ENCODE measurements at places on chromosomes 4 and X.

DNA sequence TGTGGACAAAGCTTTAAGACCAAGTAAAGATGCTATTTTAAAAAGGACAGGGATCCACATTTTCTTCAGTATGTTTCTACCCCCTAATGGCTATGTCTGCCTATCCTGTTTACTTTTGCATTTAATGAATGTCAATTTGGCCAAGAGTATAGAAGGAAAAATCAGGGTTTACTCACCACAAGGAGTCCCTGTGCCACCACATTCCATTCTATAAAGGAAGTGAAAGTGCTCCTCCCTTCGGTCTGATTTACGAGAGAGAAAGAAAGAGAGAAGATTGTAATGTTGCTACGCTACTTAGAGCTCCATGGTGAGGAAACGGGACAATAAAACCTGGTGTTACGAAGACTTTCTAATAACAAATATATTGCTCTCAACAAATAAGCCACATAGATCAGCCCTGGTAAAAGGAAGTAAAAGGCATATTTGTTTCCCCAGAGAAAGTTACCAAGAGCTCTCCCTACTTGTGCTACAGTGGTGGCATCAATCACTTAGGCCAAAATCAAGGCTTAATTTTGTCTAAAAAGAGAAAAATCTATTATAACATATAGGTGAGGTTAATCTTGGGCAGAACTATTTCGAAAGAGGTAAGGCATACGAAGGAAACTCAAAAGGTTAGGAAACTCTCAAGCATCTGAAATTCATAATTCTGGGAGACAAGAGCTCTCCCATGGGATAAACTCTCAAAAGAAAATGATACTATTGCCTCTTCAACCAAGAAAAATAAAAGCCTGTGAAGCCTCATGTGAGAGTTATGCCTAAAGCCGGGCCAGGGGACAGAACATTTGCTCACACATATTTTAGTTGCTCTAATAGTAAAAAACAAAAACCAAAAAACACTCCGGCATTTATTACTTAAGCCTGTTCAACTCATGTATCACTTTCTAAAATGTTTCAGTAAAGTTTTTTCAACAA lies 29.5 kb downstream of the TAPT1 start:
- DNase-seq, result peak; percentile 35

GRCh38 chr4:48270951-48271473 lies 1.4 kb upstream of the TEC start:
- DNase-seq, result no peak

DNA sequence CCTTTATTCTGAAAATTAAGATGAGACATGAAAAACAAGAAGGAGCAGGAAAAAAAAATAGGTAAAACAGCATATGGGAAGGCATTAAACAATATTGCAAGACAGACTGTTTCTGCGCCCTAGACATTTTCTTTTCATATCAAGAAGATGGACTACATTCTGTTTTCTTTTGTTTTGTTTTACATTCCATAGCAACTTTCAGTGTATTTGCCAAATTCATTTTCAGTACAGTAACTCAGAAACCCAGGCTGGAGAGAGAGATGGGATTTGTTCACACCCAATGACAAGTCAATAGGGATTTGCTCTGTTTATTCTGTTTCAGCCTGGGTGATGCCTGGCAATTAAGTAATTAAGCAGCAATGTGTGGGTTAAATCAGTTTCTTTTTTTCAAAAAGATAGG lies 892.8 kb upstream of the DIAPH2 start:
- DNase-seq, result no peak

DNA sequence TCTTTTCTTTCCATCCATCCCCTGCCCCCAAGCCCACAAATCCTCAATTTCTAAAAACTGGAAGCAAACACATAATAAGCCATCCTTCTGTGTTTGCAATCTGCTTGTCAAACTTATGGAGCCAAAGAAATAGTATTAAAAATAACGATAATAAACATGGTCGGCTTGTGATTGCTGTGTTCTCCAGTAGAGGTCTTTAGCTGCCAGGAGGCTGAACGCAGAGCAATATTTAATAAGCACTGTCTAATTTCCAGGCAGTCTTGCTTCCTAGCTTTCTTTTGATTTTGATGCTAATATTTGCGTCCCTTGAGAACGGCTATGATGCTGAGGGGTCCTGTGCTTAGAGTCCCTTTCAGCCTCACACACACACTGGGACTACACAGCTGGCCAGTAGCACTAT lies 3.2 kb upstream of the HELT start:
- no peak for DNase-seq

DNA sequence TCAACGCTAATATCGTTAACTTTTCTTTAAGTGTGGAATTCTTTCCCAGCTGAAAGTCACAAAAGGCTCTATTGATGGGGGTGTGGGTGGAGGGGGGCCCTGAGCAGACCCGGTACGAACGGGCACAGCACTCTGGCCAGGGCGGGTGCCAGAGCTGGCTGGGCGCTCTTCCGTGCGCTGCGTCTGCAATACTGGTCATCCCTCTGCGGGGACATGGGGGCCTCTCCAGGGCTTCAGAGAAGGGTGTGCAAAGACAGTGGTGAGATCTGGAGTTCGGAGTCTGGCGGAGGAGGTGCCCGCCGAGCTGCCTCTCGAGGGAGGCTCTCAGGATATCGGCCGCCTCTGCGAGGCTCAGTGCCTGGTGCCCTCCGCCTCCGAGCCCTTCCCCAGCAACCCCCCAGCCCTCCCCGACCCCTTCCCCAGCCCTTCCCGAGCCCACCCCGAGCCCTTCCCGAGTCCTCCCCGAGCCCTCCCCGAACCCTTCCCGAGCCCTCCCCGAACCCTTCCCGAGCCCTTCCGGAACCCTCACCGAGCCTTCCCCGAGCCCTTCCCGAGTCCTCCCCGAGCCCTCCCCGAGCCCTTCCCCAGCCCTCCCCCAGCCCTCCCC lies 34.3 kb downstream of the FGFRL1 start:
- DNase-seq, result no peak

DNA sequence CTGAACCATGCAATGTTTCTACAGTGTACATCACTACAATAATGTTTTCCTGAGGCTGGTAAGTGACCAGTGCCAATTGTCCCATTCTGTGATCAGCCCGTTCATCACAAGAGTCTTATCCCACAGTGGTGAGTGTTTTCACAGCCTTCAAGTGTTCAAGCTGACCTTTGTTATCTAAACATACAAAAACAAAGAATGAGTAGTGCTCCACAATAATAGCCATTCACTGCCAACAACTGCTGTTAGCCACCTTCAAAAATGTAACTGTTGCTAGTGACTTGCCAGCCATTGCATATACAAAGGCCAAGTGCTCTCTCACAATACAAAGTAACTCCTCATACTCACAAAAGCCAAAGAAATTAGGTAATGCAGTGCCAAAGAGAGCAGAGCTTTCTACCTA lies 1084.1 kb downstream of the FAM133A start:
- no peak for DNase-seq

DNA sequence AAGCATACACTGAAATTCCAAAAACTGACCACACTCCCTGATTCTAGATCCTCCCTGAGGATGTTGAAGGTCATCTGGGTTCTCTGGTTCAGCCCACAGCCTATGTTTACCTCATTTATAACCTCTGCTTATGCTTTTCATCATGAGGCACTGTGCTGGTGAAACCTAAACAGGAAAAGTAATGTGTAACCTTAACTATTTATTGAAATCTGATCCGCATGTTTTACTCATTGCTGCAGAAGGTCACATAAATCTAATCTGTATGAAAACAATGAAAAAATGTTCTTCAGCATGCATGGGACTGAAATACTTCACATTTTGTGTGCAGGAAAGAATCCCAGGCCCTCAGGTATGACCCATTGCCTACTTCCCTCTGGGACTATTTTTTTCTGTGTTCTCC lies 30.3 kb downstream of the UCHL1 start:
- DNase-seq, result peak; percentile 67

DNA sequence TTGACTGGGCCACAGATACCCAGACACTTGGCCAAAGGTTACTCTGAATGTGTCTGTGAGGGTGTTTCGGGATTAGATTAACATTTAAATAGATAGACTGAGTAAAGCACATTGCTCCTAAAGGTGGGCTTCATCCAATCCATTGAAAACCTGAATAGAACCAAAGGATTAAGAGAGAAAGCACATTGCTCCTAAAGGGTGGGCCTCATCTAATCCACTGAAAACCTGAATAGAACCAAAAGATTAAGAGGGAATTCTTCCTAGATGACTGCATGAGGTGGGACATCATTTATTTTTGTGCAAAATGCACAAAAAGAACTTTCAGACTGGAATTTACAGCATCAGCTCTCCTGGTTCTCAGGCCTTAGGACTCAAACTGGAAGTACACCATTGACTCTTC lies 351.2 kb upstream of the PCDH10 start:
- DNase-seq, result no peak

DNA sequence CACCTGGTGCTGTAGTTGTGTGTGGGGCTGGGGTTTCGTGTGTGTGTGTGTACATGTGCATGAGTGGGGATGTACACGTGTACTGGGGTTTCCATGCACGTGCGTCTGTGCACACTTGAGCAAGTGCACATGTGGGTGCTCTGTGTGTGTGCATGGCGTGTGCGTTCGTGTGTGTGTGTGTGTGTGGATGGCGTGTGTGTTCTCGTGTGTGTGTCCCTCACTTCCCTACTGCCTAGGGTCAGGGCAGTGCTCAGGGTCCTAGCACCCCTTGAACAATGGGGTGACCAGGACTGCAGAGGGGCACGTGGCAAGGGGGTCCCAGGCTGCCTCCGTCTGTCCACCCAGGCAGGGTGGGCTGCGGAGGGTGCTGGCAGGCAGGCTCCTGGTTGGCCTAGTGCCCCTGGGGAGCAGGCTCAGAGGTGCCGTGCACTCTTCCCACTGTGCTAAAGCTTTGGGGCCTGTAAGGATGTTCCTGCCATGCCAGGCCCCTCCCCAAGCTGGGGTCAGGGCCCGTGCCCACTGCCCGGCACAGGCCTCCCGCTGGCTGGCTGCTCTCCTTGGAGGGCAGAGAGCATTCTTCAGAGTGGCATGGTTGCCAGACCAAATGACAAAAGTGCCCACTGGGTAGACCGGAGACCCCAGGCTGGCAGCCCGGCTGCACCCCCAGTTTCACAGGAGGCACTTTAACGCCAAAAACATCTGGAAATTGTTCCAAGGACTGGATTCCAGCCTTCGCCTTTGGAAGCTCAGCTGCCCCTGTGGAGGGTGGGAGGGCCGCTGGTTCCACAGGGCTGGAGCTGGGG lies 29.1 kb downstream of the FGFRL1 start:
- no peak for DNase-seq

DNA sequence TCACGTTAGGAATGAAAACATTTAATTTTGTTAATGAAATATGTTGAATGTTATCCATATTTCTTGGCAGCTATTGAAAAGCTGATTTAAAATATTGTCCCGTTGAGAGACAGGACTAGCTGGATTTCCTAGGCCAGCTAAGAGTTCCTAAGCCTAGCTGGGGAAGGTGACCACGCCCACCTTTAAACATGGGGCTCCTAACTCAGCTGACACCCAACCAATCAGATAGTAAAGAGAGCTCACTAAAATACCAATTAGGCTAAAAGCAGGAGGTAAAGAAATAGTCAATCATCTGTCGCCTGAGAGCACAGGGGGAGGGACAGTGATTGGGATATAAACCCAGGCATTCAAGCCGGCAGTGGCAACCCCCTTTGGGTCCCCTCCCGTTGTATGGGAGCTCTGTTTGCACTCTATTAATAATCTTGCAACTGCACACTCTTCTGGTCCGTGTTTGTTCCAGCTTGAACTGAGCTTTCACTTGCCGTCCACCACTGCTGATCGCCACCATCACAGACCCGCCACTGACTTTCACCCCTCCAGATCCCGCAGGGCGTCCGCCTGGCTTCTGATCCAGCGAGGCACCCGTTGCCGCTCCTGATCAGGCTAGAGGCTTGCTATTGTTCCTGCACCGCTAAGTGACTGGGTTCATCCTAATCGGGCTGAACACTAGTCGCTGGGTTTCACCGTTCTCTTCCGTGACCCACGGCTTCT lies 308.9 kb downstream of the GLUD2 start:
- no peak for DNase-seq

GRCh38 chr4:158778156-158778711 lies 9.4 kb downstream of the FNIP2 start:
- DNase-seq, result no peak

- DNase-seq, result no peak
Measured at GRCh38 chr4:87962398-87963146, 12.9 kb upstream of the SPP1 start.

DNA sequence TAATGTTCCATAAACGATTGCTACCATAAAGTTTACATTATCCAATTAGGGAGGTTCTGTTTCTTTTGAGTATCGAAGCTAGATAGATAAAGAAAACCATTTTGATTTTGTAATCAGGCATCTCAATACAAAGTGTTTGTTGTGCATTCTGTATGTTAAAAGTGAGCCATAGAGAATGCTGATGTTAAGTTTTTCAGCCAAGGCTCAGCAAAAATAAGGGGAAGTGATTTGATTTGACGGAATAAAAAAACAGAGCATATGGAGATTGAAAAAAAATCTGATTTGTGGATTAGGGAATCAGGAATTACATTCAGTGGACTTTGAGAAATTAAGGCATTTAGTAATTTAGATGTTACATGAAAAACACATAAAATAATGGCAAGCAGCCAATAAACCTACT lies 314.8 kb downstream of the PPP3CA start:
- no peak for DNase-seq

- DNase-seq, result no peak
Measured at GRCh38 chr4:127214931-127215330, 417.8 kb upstream of the INTU start.

DNA sequence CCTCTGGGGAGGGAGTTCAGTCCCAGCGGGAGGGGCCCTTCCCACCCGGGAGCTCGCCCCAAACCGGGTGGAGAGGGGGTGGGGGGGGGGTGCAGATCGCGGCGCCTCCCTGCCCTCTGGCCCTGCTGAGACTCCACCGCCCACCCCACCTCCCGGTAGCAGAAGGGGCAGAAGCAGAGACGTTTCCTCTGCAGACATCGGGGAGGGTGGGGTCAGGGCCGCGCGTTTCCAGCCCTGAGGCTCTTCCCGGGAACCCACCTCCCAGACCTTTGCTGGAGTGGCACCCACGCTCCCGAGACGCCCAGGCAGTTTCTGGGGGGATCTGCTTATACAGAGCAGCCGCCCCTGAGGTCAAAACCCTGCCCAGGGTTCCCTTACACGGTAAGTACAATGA lies 30.2 kb downstream of the CPLX1 start:
- no peak for DNase-seq

Measured in HTR-8/SVneo (cell line).